ENCODE measurements at places on chromosomes 13 and 19.

GRCh38 chr13:36192166-36192565 lies 22.2 kb downstream of the SOHLH2 start:
- DNase-seq, result no peak

DNA sequence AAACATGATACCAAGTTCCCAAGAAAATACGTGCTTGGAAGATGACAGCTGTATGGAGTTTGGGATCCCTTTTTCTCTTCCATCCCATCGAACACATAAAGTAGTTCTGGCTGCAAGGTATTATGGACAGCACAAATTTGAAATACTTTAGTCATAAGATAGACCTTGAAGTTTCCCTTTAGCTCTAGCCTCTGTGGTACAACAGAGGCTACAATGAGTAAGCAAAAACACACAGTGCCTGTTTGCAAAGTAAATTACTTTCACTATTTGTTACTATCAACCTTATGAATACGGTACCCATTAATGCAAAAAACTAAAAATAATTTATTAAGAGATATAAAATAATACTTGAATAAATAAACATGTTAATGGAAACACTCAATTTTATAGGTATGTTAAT lies 21.0 kb upstream of the LRCH1 start:
- DNase-seq, result no peak

- no peak for DNase-seq
Measured at GRCh38 chr19:38949580-38950367, 19.0 kb downstream of the MRPS12 start.

- DNase-seq, result no peak
Measured at GRCh38 chr19:22327321-22327720, 41.1 kb downstream of the ZNF729 start.

- no peak for DNase-seq
Measured at GRCh38 chr13:20553311-20553710, 13.6 kb upstream of the IFT88 start.

All from urothelium cell line (cell line).